ENCODE measurements at places on chromosomes 7 and 10.
A peak's percentile ranks its signal among the peaks of the same experiment; 100 is the strongest.

GRCh38 chr10:117350909-117351308 is 24.3 kb downstream of the PDZD8 start:
- DNase-seq, result no peak

DNA sequence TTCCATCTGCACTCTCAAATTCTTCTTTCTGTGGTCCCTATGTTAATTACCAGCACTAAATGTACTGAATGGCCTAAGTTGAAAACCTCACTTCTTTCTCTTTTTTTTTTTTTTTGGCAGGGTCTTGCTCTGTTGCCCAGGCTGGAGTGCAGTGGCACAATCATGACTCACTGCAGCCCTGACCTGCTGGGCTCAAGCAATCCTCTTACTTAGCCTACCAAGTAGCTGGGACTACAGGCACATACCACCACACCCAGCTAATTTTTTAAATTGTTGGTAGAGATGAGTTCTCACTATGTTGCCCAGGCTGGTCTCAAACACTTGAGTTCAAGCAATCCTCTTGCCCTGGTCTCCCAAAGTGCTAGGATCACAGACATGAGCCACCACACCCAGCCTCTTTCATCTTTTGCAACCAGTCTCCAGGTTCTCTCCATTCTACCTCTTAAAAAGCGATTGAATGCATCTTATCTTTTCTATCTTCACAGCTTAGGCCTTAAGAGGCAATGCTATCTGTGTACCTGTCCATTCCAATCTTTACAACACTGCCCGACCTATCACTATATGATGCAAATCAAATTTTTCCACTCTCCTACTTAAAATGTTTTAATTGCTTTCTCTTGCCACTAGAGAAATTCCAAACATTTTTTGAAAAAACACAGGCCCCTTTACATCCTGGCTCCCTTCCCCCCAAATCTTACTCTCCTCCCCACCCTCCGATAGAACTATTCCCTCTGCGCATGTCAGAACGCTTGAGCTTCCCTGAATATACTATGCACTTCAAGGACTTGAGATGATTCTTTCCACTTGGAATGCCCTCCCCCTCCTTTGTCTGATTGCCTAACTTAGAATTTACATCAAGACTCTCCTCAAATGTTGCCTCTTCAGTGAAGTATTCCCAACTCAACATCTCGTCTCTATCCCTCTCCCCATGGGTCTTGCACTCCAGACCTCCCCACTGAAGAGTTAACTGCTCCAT is 6.0 kb downstream of the ICA1 start:
- no peak for DNase-seq

GRCh38 chr10:11546581-11546980 is 64.9 kb downstream of the USP6NL start:
- DNase-seq, result no peak

DNA sequence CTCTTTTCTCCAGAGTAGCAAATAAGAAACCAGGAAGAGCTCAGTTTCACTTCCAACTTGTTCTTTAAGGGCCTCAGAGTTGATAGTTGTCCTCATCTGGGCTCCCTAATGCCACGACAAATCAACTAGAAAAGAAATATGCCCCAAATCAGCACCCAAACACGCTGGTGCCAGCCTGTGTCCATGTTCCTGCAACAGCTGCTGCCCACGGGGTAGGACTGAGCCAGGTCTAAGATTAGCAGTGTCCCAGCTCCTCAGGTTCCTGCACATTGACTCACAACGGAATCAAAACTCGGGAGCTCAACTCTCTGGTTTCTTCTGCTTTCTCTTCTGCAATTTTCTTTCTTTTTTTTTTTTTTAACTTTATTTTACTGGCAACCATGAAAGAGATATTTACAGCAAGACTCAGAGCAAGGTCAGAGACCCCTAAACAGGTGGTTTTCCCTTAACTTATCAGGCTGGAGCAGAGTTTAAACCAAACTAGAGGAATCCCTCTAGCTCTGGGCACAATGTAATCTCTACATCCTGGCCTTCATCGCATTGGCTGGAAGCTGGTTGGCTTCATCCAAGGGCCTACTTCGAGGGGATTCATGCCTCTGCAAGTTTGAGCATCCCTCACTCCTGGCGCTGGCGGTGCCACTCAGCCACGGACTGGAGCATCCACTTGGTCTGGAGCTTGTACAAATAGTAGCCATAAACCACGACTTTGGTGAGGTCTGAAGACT is 126.1 kb downstream of the PFKFB3 start:
- no peak for DNase-seq

DNA sequence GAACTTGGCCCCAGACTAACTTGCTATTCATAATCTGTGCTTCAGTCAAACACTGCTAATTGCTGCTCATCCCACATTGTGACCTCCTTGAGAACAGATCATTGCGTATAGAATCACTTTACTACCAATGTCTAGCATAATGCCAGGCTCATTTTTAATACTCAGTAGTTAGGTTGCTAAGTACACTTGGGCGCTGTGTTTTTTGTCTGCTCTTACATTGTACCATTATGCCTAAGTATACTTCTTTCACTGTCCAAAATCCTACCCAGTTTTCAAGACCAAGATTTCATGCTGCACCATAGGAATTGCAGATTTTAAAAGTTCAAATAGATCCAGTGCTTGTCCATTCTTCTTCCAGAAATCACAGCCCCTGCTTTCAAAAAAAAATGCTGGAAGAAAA is 32.8 kb upstream of the TMEM106B start:
- no peak for DNase-seq

DNA sequence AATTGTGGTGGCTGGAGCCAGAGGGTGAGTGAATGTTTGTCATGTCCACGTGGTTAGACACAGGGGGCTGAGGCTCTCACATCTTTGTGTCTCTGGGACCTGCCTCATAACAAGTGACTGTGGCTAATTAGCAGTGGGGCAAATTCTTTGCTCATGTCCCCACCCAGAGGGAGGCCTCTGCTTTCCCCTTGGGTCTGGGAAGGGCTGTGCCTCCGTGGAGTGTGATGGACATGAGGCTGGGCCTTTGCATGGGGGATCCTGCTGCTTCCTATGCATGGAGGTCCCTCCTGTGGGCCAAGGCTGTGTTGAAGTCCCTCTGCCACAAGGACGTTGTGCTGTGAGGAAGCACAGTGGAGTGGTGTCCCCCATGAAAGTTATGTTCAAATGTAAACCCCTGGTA is 327.4 kb upstream of the SHH start:
- DNase-seq, result no peak

- DNase-seq, result no peak
Observed at GRCh38 chr7:46315891-46316290, 394.8 kb upstream of the IGFBP3 start.

- no peak for DNase-seq
Observed at GRCh38 chr10:44044549-44044948, 340.3 kb downstream of the CXCL12 start.

DNA sequence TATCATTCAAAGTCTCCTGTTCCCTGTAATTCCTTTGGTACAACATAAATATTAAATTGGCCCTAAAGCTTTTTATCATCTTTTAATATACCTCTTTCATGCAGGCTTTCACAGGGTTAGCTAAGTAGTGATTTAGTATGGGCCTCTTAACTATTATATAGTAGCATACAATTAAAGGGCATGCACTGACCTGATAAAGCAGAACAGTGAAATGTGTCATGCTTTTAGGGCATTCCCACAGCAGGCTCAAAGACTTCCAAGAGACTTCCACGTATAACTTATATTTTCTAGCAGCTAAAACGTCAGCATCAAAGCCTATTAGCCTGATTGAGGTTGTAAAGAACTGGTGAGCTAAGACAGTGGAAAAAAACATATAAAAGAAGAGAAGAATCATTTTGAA is 35.3 kb downstream of the SAMD8 start:
- DNase-seq, result no peak

GRCh38 chr7:85708221-85708620 is 521.4 kb upstream of the SEMA3D start:
- no peak for DNase-seq

DNA sequence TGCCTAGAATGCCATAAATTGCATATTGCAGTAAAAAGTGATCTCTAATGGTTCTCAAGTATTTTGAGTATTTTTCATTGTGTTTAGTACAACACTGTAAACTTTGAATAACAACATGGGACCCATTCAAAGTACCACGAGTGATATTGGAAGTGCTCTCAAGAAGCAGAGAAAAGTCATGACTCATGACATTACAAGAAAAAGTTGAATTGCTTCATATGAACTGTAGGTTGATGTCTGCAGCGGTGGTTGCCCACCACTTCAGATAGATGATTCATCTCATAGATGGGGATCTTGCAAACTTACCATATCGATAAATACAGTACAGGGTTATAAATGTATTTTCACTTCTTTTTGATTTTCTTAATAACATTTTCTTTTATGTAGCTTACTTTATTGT is 33.9 kb downstream of the ENTPD1 start:
- DNase-seq, result no peak

GRCh38 chr10:7035126-7035761 is 375.6 kb downstream of the SFMBT2 start:
- DNase-seq, result no peak

- no peak for DNase-seq
Observed at GRCh38 chr7:25706764-25707163, 445.2 kb upstream of the NFE2L3 start.

- no peak for DNase-seq
Observed at GRCh38 chr7:148772297-148773089, 73.8 kb downstream of the CUL1 start.

GRCh38 chr7:76054123-76055120 is 6.5 kb downstream of the MDH2 start:
- no peak for DNase-seq

GRCh38 chr7:100127866-100128636 is 1.3 kb downstream of the MBLAC1 start:
- DNase-seq, result no peak

DNA sequence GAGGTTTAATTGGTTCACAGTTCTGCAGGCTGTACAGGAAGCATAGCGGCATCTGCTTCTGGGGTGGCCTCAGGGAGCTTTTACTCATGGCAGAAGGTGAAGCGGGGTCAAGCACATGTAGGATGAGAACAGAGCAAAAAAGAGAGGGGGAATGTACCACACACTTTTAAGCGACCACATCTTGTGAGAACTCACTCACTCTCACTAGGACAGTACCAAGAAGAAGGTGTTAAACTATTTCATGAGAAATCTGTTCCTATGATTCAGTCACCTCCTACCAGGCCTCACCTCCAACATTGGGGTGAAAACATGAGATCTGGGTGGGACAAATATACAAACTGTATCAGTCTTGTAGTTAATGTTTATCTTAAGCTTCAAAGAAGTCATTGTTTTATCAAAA is 174.7 kb downstream of the GNAI1 start:
- DNase-seq, result no peak

DNA sequence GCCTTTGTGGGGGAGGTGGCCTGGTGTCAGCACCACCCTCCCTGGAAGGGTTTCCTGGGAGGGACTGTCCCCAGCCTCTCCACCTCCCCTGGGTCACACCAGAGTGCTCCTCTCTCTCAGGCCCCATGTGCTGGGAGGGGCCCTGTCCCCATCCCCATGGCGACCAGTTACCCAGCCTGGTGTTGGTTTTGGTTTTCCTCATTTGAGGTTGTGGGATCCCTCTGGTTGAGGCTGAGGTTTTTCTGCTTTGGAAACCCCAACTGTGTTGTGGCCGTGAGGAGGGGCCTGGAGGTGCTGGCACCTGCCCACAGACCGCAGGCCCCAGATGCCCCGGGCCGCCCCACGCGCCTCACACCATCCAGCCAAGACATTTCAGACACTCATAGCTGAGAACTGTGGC is 106.3 kb downstream of the GRK5 start:
- peak; percentile 24 for DNase-seq

- no peak for DNase-seq
Observed at GRCh38 chr7:76065016-76065612, 17.2 kb downstream of the MDH2 start.

GRCh38 chr10:42883993-42884983 is 101.7 kb downstream of the BMS1 start:
- no peak for DNase-seq

- DNase-seq, result peak; percentile 12
Observed at GRCh38 chr7:41705109-41705901, 2.4 kb upstream of the INHBA start.

DNA sequence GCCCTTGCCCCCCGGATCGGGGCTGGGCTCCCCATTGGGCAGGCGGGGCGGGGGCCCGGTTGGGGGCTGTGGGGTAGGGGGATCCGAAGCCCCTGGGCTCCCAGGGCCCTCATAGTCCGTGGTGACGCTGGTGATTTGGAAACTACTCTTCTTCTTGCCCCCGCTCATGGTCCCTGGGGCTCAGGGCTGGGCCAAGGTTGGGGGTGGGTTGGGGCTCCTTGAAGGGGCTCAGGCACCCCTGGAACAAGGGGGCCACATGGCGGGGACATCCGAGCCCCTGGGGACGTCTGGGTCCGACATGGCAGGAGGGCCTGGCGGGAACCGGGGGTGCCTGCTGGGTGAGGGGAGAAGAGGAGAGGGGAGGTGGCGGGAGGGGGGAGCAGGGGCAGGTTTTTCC is 1.1 kb downstream of the TSC22D4 start:
- no peak for DNase-seq

DNA sequence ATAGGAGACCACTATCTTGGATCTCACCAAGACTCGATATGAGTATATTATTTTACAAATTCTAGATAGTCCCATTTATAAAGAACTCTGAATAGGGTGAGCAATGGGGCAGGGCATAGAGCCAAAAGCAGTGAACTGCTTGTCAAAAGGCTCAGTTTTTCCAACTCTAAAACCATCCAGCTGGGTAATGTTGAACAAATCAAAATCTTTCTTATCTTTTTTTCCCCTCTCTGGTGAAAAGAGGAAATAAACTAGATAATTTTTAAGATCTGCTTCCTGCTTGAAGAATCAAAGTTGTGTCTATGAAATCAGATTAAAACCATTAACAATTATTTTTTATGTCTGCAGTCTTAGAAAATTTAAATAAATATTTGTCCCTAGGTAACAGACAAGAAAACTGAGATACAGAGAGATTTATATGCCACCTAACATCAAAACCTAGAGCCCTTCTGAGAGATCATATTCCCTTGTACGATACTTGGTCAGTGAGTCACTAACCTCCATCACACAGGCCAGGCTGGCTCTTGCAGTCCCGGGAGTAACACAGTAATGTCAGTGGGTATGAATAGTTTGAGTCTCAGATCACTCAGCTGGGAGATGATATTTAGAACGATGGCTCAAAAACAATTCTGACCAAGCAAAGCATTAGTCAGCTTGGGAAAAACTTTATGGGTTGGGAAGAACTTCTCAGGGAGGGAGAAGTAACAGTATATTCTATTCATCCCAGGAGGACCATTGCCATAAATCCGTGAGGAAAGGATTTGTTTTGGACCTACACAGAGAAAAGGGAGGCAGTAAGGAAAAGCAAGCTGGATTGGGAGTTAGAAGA is 178.8 kb downstream of the REEP3 start:
- no peak for DNase-seq

DNA sequence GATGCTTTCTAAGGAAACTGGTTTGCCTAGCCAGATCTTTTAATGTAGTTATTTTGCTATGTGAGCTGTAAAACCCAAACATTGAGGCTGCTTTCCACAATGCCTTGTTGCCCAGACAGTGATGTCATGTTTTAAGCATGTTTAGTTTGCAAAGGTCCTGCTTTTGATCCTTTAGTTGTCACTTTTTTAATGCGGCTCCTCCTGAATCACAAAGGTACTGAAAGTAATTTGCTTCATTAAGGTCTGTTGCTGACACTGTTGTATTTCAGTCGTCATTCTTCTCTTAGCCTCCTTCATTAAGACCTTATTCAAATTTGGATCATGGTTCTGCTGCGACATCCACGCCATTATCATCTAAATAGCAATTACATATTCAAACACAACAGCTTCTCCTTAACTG is 10.6 kb downstream of the RPA3 start:
- no peak for DNase-seq

- no peak for DNase-seq
Observed at GRCh38 chr7:31883761-31884164, 186.4 kb downstream of the PDE1C start.

Data from stimulated activated CD8-positive, alpha-beta memory T cell treated with anti-CD3 and anti-CD28 coated beads, Interleukin-15, amount 100 ng/mL, for 24 hours (primary cell).